Fibroblast of gingiva (primary cell): ENCODE measurements at places on chromosomes 16 and 17.

GRCh38 chr16:76583945-76584344, 306.7 kb downstream of the CNTNAP4 start:
- no peak for DNase-seq

DNA sequence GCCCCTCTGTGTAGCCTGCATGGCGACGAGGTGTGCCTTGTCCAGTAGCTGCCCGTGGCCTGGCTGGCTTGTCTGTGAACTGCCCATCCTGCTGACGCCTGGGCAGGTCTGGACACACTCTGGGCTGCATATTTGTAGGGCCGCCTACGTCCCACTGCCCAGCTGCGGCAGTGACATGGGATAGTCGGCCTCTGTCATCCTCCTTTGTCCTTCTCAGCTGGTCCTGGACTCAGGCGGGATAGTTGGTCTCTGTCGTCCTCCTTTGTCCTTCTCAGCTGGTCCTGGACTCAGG, 14.5 kb downstream of the CARD14 start:
- DNase-seq: no peak

GRCh38 chr17:5699814-5700213, 115.5 kb upstream of the NLRP1 start:
- DNase-seq: no peak

GRCh38 chr17:45353043-45353442, 36.2 kb upstream of the MAP3K14 start:
- no peak for DNase-seq

DNA sequence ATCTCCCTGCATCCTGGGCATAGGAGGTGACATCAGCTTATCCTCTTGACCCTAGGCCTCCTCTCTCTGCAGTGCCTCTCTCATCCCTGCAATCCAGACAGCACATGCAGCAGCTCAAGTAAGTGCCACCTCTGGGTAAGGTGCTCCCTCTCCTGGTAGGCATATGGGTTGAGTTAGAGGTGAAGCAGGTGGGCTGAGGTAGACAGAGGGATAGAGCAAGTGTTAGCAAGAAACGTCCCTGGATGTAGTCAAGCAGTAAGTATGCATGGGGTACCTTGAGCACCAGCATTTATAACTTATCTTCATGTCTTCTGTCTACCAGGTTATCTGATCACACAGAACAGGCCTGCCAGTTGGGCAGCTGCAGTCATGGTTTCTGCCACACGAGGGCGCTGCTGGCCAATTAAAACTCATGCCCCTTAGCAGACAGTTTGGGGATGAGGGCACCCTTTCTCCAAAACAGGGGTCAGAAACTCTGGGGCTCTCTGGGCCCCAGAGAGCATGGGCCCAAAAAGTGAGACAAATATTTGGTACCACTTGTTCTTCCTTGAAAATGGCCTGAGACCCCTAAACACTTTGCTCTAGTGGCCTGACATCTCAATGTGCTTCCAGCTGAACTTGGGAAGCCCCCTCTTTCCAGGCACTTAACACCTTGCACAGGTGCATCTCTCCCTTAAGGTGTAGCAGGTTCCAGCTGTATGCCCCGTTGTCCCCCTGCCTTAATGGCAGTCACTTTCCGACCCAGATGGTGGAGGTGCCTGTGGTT, 59.8 kb downstream of the NEUROD2 start:
- no peak for DNase-seq

DNA sequence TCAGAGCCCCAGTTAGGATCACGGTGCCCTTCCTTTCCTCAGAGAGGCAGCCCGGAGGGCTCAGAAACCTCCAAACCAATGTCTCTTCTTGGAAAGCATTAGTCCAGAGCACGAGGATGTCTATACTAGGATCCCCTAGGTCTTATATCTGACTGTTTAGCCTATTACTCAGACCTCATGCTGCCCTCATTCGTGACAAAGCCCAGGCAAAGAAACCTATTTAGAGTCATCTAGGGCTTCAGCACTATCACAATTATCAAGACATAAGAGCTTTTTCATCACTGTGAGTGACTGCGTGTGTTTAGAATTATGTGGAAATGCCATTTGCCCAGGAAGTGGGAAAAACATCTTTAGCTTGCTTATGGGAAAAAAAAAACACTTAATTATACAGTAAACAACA, 159.8 kb upstream of the NOL11 start:
- DNase-seq: no peak
